ENCODE measurements at places on chromosomes 1 and 21.

DNA sequence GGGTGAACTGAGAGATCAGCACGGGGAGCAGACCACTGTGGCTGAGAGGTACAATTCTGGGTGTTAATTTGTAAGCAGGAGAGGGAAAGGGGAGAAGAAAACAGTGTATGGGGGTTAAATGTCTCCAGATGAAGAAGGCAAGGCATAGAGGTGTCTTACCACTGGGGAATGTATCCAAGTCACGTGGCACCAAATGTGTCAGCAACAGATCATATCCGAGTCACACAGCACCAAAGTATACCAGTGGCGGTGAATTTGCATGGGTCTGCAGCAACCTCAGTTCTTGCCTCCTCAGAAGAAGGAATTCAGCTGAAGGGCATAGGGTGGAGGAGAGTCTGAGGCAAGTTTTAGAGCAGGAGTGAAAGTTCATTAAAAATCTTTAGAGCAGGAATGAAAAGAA, 21.2 kb upstream of the SYCP1 start:
- DNase-seq: no peak

DNA sequence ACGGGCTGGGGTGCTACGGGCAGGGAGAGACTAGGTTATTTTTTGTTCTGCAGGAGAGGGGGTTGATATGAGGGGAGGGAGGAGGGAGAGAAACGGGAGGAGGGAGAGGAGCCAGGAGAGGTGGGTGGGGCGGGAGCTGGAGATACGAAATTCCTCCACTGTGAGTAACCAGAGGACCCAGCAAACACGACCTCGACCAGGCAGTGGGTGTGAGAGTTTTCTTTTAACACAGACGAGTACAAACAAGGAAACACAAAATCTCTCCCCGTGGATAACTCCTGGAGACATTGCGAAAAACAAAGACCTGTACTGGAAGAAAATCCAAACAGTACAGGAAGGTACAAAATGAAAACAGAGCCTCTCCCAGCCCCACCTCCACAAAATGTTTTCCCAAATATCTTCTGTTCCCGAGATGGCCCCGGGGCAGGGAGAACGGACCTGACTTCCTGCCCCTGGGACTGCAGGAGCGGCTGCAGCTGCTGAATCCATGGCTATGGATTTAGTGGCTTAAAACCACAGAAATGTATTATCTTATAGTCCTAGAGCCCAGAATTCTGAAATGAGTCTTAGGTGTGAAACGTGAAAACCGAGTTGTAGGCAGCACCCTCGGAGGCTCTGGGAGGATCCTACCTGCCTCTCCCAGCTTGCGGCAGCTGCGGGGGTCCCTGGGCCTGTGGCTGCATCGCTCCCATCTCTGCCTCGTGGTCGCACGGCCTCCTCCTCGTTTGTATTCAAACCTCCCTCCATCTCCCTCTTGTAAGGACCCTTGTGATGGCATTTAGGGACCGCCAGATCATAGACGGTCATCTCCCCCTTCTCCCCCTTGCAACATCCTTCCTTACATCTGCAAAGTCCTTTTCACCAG, 82.2 kb downstream of the RIPK4 start:
- DNase-seq: no peak

GRCh38 chr1:153962088-153963029, 978 bp downstream of the SLC39A1 start:
- DNase-seq: peak; percentile 77

- no peak for DNase-seq
Observed at GRCh38 chr1:107474877-107475612, 334.2 kb downstream of the NTNG1 start.

- no peak for DNase-seq
Observed at GRCh38 chr1:48177257-48177656, 45.3 kb upstream of the SLC5A9 start.

- DNase-seq: no peak
Observed at GRCh38 chr1:238254935-238255334, 364.2 kb upstream of the ZP4 start.

GRCh38 chr1:182927693-182928433, 25.1 kb downstream of the SHCBP1L start:
- no peak for DNase-seq

DNA sequence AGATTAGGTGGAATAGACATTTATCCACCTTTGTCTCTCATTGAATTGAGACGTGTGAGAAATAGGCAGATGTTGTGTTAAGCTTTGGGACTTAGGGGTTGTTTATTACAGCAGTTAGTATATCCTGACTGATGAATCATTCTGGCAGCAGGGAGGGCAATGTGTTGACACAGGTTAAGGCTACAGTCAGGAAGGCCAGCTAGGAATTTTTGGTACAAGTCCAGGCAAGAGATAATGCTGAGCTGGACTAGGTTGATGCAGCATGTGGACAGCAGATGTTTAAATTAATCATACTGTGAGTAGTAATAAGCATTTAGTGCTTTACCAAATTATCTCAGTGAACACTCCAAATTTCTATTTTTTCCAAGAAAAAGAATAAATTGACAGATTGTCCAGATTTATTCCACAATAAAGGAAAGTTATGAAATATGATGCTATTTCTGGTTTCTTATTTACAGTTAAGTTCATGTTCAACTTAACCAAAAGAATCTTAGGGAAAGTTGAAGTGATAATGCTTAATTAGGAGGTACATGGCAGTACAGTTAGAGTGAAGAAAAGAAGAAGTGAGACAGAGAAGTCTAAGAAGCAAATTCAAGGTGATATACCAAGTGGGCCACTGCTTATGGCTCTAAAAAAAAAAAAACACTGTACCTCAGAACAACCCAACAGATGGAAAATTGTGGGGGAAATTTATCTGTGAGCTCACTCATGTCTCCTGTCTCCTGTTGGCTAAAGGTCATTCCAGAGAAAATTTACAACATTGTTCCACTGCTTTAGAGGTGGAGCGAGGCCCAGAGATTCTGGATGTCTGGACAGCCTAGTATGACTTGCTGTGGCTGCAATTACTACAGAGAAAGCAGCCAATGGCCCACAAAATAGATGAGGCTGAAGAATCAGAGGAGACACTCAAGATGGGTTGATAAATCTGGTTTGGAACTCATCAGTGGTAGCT, 102.7 kb upstream of the C21orf91 start:
- DNase-seq: no peak

DNA sequence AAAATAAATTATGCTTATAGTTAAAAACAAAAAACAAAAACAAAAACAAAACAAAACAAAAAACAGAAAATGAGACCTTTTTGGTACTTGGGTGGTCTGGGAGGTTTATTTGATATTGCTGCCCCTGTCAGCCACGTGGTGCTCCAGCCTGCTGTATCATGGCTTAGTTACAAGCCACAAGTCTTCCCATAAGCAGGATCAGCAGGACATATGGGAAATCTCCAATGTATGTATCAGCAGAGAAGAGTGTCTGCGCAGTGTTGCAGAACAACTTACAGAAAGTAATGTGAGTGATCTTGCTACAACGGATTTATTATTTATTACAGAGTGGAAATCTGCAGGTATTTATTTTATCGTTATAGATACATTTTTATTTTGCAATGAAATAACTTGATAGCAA, 423.0 kb upstream of the TMPRSS15 start:
- no peak for DNase-seq

- no peak for DNase-seq
Observed at GRCh38 chr21:24737296-24737850, 869.9 kb downstream of the MRPL39 start.

- peak; percentile 45 for DNase-seq
Observed at GRCh38 chr1:225866061-225866837, 15.9 kb downstream of the TMEM63A start.

- DNase-seq: no peak
Observed at GRCh38 chr1:202850593-202851362, 38.2 kb downstream of the RABIF start.

DNA sequence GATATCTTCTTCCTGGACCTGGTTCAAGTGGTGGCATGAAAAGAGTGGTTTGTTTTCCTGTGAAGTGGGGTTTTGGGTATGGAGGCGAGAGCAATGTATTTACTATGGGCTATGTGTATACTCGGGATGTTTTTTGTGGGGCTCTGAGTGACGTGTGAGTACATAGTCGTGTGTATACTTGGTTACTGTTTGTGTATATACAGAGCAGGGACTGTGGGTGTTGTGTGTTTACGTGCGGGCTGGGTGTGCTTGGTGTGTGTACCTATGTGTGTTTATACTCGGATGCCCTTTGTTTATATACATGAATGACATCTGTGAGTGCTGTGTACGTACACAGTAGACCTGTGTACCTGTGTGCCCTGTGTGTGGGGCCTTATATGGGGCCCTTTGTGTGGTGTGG, 50.0 kb downstream of the YARS1 start:
- no peak for DNase-seq

- DNase-seq: no peak
Observed at GRCh38 chr1:14724678-14725077, 126.2 kb downstream of the KAZN start.

DNA sequence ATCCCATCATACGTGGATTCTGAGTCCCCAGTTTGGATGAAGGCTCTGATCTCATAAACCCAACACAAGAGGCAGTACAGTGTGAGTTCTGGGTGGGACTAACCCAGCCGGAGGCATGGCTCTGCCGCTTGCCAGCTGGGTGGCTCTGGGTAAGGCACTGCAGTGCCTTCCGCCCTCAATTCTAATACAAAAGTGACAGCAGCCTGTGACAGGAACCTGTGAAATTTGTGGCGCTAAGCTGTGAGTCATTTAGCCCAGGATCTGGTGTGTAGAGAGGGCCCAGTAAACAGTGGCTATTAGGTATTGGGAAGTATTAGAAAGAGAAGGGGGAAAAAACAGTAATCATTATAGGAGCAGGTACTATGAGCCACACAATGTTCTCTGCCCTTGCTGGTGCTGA, 23.3 kb downstream of the HSPG2 start:
- no peak for DNase-seq

DNA sequence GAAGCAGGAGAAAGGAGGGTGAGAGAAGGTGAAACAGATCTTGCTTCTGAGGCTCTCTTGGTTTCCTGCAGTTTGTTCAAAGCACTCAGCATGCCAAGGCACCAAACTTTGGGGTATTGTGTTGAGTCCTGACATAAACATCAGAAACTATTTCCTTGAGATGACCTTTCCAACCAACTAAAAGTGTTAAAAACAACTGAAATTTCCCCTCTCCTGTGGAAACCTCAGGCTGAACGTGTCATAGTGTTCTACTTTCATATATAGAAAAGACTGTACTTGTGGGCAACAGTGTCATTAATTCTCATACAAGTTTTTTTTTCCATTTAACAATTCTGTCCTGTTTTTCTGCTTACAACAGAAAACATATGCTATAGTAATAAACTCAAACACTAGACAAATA, 6.3 kb upstream of the LYST start:
- no peak for DNase-seq

DNA sequence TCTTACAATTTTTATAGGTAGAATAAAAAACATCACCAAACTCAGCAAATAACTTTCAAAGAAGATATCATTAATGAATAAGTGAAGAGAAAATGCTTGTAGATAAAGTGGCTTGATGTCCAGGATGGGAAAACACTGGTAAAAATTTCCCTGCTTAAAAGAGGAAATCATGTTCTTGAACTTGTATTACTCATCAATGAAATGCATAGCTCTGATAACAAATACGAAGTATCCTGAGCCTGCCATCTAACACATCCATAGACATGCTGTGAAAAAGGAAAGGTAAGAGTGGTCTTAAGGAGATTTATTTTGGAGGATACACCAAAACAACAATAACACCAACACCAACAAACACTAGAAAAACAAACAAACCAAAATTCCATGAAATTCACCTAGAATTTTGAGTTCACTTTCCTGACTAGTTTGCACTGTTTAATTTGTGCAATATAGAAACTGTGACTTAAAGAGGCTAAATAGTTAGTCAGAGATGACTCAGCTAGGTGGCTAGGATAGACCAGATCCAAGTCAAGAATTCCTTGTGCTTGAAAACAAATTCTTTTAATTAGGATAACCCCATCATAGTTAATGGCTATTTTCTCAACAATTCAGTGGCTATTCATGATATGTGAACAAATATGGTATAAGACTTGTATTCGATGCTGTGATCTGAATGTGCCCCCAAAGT, 179.8 kb upstream of the KCNK2 start:
- peak; percentile 9 for DNase-seq

GRCh38 chr1:160726114-160726497, 12.9 kb upstream of the SLAMF7 start:
- DNase-seq: no peak

- DNase-seq: no peak
Observed at GRCh38 chr1:29673228-29673500, 436.8 kb downstream of the PTPRU start.

GRCh38 chr1:234529095-234529949, 50.3 kb upstream of the TARBP1 start:
- DNase-seq: no peak

DNA sequence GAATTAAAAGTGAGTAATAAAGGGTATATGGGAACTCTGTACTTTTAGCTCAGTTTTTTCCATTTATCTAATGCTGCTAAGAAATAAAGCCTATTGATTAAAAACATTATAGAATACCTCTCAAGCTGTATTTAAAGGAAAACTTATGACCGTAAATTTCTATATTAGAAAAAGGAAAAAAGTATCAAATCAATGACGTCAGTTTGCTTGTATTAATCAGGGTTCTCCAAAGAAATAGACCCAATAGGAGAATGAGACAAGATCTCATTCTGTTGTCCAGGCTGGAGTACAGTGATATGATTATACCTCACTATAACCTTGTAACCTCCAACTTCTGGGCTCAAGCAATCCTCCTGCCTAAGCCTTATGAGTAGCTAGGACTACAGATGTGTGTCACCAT, 15.4 kb upstream of the LRIF1 start:
- DNase-seq: no peak

- DNase-seq: no peak
Observed at GRCh38 chr1:183636334-183636682, 725 bp upstream of the ARPC5 start.

Measured in ACHN (cell line).